ENCODE measurements at places on chromosomes 16 and 17.

DNA sequence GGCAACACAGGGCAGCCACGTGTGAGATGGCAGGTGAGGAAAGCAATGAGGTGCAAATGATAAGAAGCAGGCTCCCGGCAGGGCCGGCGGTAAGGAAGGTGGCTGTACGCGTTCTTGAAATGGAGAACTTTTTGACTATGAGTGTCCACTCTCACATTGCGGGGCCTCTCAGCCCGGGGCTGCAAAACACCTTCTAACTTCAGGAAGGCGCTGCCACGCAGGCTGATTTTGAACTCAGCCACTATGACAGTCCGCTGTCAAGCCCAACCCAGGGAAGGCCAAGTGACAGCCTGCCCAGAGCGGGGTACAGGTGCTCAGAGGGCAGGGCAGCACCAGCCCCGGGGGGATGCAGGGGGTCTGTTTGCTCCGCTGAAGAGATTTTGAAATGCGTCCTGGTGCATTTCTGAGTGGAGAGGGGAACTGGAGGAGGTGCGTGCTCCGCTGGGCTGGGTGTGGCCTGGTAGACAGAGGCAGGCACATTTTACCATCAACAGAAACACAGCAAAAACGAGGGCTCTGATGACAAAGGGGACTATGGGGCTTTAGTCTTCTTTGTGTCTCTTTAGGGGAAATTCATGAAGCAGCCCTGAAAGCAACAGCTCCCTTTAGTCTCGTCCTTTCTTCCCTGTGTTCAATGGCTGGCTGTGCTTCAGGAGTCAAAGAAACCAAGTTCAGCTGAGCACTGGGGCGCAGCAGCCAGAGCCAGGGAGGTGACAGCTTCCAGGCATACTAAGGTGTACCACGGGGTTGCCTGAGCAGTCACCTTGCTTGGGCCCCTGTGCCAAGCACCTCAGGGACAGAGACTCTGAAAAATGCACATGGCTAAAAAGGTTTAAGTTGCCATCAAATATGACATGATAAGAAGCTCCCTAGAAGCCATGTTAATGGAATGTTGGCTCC, 14.6 kb upstream of the SREBF1 start:
- no peak for DNase-seq

DNA sequence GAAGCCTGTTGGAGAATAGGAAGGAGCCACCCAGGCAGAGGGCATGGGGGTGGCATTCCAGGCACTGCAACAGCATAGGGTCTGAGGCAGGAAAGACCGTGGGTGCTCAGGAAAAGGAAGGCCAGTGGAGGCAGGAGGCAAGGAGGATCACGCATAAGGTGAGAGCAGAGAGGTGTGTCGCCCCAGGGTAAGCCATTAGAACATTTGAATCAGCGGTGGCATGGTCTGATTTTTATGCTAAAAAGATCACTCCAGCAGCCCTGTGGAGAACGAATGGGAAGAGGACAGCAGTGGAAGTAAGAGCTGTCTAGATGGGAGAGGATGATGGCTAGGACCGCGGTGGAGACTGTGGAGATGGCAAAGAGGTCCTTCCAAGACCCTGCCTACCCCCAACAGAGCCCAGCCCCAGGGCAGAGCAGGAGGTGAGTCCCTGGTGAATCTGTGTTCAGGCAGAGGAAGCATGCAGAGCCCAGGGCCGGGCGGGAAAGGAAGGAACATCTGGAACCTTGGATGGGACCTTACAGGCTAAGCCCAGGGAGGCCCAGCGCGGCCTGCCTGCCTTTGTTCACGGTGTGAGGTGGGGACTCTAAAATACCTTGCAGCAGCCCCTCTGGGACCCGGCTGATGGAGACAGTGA, 7.8 kb downstream of the LPO start:
- no peak for DNase-seq

DNA sequence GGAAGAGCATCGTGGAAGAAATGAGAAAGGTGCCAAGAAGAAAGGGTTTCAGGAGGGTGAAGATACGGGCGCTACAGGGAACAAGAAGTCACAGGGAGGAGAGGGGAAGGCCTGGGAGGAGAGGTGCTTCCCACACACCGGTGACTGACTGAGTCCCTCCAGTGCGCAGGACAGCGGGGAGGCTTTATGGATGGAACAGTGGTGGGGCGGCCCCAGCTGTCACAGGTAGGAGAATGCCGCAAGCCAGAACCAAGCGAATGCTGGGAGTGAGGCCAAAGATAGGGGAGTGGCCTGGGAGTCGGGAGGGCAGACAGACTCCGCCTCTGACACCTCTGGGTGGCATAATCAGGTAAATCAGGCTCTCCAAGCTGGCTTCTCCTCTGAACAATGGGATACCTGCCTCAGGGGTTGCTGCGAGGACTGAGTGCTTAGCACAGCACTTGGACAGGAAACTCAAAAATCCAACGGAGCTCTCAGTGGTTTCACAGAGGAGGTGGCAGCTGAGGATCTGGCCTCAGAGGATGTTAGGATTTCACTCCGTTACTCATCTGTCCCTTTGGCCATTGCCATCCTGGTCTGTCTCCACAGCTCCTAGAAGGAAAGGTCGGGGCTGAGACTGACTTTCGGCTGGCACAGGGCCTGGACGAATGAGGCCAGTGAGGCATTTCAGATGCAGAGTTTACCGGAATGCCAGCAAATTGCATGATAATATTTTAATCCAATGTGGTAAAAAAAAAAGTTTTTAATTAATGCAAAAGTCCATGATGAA, 717 bp upstream of the CNP start:
- DNase-seq: peak; percentile 56

- no peak for DNase-seq
Observed at GRCh38 chr17:77802333-77802615, 156.2 kb upstream of the TNRC6C start.

DNA sequence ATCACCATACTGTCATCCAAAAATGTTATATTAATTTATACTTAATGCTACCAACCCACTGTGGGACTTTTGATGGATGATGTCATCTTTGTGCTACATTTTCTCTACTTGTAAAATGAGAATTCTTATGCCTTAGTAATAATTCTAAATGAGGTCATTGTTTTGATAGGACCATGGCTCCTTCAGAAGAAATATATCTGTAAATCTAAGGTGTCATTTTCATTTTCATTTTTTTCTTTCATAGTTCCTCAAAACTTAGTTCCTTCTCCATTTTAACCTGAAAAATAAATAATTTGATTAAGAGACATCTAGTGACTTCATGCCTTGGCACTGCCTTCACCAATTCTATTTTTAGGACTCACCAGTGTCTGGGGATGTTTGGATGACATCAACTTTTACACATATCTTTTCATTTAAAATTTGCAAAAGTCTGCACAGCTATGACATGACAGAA, 48.7 kb downstream of the GPRC5B start:
- DNase-seq: no peak

GRCh38 chr17:13346996-13347762, 254.6 kb downstream of the HS3ST3A1 start:
- no peak for DNase-seq

GRCh38 chr17:6496640-6497441, 52.6 kb downstream of the PIMREG start:
- no peak for DNase-seq

DNA sequence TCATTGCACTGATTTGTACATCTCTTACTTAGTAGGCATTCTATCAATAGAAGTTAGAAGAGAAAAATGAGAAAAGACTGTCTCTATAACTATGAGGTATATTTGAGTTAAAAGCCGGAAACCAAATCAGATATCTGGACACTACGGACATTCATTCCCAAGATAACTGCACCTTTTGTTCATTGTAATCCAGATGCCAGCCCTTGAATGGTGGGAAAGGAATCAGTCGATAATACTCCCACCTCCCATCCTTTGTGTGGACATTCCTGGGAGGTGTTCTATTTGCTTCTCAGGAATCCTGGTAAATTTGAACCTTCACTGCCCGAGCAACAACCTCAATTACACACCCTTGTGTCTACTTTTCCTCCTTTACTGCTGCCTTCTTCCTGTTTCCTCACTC, 225.2 kb downstream of the CHD9NB start:
- no peak for DNase-seq

GRCh38 chr16:2783581-2784357, 3.6 kb downstream of the PRSS33 start:
- no peak for DNase-seq

GRCh38 chr17:50568659-50569058, 8.1 kb downstream of the CACNA1G start:
- no peak for DNase-seq

- DNase-seq: peak; percentile 23
Observed at GRCh38 chr16:53503991-53504663, 1.1 kb upstream of the AKTIP start.

All from HAP-1 (cell line).